Effector CD4-positive, alpha-beta T cell (primary cell): ENCODE measurements at places on chromosomes 16 and 17.

DNA sequence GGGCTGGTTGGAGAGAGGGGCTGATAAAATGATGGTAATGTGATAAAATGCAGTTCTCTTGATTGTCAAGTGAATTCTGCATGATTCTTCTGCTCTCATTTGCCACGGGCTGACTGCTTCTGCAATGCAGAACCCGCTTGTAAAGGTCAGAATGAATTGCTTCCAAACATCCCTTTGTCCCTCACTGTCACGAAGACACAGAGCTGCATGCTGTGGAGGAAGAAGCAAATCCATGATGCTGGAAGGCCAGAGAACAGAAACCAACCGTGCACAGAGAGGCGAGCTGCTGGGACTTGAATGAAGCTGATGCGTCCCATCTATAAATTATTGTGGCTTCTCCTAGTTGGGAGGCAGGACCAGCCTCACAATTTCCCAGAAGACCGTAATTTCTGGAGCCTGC is 171.6 kb downstream of the PRKCB start:
- DNase-seq = no peak

DNA sequence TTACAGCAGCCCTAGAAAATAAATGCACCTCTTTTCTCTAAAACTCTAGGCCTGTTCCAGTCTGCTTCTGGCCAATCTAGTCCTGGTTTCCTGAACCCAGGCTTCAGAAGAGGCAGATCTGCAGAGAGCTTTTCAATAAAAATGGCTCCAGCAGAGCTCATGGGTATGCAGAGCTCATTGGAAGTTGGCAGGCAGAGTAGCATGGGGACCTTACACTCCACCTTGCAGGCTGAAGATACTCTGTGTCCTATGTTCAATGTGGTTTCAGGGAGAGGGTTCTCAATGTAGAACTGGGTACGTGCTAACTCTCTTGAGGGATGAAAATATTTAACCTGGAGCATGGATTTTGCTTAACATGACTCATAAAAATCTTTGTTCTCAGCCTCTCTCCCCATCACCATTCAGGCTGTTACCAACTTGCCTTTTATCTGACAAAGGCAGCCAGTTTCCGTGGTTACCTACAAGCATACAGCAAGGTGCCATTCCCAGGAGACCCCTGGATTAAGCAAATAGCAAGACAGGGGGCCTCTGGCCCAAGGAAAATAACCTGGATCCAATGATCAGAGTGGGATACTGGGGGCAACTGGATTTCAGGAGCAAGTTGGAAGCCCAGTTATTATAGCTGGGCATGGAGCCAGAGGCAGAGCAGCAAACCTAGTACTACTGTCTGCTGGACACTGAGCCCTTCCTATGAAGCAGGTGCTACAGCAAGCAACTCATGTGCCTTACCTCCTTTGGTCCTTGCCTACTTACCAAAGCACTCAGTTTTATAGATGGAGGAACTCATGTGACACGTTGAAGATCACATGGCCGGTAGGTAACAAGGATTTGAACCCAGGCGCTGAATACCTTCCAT is 98.2 kb upstream of the DHX40 start:
- no peak for DNase-seq

- peak; percentile 61 for DNase-seq
Measured at GRCh38 chr16:4116325-4117249, at the start of gene ADCY9. Gene ADCY9, minus strand, starts transcription at chr16:4116442. Its CDS starts 1,000 bp downstream, at chr16:4115442.

DNA sequence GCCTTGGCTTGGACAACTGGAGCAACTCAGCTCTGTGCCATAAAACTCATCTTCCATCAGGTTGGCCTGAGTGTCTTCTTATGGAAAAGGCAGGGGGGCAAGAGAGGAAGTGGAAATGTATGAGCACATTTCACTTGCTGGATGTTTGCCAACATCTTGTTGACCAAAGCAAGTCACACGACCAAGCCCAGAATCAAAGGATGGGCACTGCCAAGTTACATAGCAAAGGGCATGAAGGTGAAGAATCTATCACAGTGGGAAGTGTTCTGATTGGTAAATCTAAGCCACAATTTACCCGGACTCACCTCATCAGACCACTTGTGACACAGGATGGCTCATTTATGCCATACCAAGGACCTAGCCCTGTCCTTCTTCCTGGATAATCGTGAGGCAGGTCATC is 310.5 kb upstream of the IRX5 start:
- DNase-seq = no peak

- no peak for DNase-seq
Measured at GRCh38 chr17:69451416-69452394, 37.2 kb downstream of the MAP2K6 start.

DNA sequence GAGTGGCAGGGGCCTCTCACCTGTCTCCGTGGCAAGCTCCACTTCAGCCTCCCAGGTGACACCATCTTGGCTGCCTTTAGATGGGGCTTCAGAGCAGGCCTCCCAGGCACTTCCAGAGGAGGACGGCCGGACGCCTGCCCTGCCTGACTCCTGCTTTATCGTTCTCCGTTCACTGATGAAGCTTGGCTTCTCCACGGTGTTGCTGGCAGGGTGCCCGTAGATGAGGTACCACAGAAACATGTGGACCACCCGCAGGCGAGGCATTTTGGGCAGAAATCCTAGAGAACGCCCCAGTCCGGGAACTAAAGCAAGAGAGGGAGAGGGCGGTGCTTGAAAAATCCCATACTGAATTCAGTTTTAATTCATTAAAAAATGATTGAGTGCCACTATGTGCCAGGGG is 54.5 kb downstream of the GTF3C1 start:
- no peak for DNase-seq

- no peak for DNase-seq
Measured at GRCh38 chr17:792277-792676, 10.1 kb downstream of the MRM3 start.

DNA sequence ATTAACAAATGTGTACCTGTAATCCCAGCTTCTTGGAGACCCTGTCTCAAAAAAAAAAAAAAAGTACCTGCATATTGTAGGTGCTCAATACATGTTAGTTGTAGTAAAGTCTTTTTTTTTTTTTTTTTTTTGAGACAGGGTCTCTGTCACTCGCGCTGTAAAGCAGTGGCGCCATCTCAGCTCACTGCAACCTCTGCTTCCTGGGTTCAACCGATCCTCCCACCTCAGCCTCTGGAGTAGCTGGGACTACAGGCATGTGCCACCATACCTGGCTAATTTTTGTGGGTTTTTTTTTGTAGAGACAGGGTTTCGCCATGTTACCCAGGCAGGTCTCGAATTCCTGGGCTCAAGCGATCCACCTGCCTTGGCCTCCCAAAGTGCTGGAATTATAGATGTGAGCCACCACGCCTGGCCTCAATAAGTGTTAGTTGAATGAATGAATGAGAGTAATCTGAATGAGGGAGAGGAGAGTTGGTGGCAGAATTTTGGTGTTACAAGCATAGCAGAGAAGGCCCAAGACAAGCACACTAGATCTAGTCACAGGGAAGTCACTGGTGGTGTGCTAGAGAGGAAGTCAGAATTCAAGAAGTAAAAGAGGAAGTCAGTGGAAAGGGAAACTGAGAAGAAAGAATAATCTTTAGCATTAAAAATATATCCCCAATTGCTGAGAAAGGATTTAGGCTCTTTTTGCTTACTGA is 9.4 kb upstream of the MYL4 start:
- DNase-seq = no peak

GRCh38 chr16:11857161-11857560 is 5.8 kb upstream of the RSL1D1 start:
- DNase-seq = no peak

DNA sequence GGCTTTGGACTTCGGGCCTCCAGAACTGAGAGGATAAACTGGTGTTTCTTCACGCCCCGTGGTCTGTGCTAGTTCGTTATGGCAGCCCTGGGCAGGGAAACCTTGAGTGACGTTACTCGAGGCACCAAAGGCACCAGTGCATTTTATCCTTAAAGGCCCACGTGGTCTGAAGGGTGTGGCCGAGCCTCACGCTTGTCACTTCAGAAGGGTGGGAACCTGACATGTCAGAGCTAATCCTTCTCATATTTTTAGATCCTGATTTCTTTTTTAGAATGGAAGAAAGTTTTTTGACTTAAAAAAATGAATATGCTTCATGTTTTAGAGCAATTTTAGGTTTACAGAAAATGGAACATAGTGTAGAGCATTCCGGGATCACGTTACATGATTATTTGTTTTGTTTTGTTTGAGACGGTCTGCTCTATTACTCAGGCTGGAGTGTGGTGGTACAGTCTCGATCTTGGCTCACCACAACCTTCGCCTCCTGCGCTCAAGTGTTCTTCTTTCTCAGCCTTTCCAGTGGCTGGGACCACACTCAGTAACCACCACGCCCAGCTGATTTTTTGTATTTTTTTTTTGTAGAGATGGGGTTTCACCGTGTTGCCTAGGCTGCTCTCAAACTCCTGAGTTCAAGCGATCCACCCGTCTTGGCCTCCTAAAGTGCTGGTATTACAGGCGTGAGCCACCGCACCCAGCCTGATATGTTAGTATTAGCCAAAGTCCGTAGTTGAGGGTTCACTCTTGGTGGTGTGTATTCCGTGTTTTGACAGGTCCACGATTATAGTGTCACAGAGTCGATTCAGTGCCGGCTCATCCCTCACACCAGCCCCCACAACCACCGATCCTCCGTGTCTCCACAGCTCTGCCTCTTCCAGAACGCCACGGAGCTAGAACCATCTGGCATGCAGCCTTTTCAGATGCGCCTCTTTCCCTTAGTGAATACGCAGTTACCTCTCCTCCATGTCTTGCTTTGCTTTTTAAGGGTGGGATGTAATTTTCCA is 47.9 kb downstream of the RAB11FIP3 start:
- no peak for DNase-seq

- DNase-seq = no peak
Measured at GRCh38 chr17:11539637-11540036, 58.6 kb upstream of the DNAH9 start.

GRCh38 chr17:56172517-56172982 is 19.3 kb downstream of the ANKFN1 start:
- no peak for DNase-seq

GRCh38 chr17:74235911-74236371 is 22.6 kb downstream of the TTYH2 start:
- DNase-seq = no peak

- no peak for DNase-seq
Measured at GRCh38 chr17:62617894-62618472, 9.5 kb upstream of the MRC2 start.

DNA sequence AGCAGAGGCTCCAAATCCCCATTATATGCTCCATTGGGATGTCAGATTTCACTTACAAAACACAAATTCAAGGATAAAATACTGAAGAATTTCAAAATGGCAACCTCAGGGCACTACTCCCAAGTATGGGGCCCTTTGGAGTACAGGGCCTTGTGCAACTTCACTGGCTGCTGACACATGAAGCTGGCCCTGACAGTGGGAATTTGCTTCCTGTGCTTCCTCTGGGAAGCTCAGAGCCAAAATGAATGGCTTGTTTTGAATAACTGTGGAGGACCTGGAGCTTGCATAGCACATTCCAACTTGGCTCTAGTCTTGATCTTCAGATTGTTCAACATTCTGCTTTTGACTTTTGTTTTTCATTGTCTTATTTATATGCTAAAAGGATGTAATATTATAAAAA is 52.3 kb upstream of the HNF1B start:
- no peak for DNase-seq

GRCh38 chr17:59607061-59607460 is 12.6 kb upstream of the CLTC start:
- DNase-seq = no peak

GRCh38 chr16:73616770-73617169 is 568.8 kb upstream of the ZFHX3 start:
- no peak for DNase-seq

GRCh38 chr16:81913222-81913621 is 98.0 kb downstream of the SDR42E1 start:
- DNase-seq = no peak

DNA sequence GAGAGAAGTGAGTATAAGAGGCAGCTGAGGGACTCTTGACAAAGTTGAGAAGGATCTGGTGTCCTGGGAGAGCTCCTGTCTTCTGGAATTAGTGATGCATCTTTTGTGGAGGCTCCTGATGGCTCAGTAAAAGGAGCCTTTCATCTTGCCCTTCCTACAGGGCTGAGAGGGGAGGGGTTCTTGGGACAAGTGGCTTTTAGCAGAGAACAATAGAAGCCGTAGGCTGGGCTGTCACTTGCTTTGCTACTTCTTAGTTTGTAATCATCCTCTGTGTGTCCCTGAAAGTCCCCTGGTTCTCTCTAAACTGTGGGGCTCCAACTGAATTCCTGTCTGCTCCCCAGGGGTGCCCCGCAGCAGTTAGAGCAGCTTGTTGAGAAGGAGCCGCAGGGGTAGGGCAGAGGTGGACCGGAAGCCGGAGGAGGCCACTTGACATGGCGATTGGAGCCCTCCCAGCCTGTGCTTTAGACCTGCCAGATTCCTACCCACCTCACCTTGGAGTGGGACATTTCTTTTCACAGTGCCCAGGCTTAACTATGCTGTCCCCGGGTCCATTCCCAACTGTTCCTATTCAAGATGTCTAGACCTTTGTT is 85.1 kb downstream of the PRKCA start:
- no peak for DNase-seq

DNA sequence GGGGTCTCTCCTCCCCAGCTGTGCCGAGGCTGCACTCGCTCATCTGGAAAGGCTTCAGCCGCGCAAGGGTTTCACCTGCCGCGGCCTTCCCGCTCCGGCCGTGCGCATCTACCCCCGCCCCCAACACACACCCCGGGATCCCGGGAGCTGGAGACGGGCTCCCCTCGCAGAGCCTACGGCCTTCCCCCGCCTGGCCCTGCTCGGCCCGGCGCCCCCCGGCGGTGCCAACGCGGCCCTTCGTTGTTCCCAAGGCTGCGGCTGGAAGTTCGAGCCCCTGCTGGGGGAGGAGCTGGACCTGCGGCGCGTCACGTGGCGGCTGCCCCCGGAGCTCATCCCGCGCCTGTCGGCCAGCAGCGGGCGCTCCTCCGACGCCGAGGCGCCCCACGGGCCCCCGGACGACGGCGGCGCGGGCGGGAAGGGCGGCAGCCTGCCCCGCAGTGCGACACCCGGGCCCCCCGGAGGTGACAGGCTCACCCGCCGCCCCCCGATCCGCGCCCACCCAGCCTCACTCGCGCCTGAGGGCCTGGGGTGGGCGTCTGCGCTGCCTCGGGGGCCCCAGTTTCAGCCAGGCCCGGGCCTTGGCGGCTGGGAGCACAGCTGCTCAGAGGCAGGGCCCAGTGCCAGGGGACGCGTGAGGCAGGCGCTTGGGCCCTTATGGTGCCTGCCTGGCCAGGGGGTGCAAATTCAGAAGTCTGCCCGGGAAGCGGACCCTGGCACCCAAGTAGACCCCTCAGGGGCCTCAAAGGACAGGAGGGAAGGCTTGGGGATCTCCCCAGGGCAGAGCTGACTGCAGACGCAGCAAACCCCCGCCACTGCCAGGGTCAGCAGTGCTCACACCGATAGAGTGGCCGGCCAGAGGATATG is 11.2 kb downstream of the GALK1 start:
- DNase-seq = peak; percentile 60
